ENCODE measurements at places on chromosomes 5 and 9.

- DNase-seq: peak; percentile 75
These were observed 1.7 kb upstream of the NTMT1 start for GRCh38 chr9:129624168-129624759.

DNA sequence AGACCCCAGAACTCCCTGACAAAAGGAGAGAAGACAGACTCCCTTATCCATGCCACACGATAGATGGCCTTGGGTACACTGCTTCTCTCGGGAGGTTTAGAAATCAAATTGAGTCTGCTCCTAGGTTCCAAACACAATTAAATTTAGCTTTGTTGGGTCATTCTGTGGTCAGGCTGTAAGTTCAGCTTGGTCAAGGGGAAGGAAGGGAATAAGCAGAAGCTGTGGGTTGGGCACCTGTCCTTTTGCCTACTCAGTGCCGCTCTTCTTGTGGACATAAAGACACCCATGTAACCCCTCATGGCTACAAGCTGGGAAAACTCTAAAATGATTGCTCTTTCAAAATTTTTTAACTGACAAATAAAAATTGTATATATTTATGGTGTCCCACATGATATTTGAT lies 19.1 kb upstream of the AK3 start:
- DNase-seq: no peak

DNA sequence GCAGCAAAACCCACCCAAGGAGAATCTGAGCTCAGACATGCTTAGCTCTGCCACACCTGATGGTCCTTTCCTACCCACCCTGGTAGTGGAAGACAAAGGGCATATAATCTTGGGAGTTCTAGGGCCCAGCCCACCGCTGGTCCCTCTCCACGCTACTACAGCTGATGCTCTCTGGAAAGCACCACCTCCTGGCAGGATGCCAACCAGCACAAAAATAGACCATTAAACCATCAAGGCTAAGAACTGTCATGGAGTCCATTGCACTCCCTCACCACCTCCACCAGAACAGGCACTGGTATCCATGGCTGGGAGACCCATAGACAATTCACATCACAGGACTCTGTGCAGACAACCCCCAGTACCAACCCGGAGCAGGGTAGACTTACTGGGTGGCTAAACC lies 111.0 kb upstream of the IL7R start:
- no peak for DNase-seq

- DNase-seq: no peak
These were observed 463.0 kb downstream of the CETN3 start for GRCh38 chr5:89946508-89946907.

GRCh38 chr5:139017624-139018023 lies 142.5 kb upstream of the LRRTM2 start:
- DNase-seq: no peak

- no peak for DNase-seq
These were observed 59.0 kb downstream of the OR2K2 start for GRCh38 chr9:111271047-111271446.

GRCh38 chr5:423233-423565 lies 19.8 kb upstream of the EXOC3 start:
- DNase-seq: no peak

- no peak for DNase-seq
These were observed 179.6 kb upstream of the MPDZ start for GRCh38 chr9:13459071-13459470.

DNA sequence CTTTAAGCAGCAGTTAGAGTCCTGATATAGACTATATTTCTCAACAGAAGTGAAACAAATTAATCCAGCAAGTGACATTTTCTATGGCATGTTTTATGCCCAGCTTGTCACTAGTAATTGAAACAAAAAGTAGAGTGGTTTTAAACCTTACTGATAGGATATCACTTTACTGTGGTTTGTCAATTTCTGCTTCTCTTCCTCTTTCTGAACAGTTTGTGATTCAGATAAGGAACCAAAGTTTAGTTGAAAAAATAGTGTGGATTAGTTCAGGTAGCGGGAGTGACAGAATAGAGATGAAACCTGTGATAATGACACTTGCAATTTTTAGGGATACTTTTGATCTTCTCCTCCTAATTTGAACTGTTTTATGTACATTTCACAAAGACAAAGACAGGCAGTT lies 485.7 kb upstream of the EDIL3 start:
- no peak for DNase-seq

DNA sequence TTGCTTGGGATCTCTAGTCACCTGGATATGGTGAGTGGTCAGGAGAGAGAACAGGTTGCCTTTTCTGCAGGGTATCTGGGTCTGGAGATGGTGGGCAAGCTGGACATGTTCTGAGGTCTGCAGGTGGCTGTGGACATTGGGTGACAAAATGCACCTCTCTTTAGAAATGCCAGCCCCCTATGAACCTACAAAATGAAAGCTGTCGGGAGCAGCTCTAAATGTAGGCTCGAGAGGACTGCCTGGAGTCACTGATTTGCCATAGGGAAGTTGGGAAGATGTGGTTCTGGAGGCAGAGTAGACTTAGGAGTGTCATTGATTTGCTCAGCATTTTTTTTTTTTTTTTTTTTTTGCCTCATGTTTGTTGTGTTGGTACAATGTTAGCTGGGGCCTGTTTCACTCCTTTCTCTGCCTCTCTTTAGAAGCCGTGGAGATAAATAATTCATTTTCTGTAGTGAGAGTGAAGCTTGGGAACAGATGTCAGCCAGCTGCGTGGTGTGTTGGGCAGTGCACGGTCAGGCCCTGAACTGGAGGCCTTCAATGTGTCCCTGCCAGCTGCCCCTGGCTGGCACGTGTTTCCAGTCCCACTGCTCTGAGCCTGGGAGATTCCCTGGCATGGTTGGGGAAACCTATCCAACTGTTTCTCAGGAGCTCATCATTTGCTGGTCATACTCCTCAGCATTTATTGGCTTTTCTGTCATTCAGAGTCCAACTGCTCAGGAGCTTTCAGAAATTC lies 5.4 kb downstream of the RGS3 start:
- no peak for DNase-seq

- DNase-seq: no peak
These were observed 322.1 kb downstream of the ARHGEF28 start for GRCh38 chr5:73947906-73948640.

GRCh38 chr5:158727136-158727535 lies 372.6 kb downstream of the EBF1 start:
- DNase-seq: no peak

GRCh38 chr5:139795074-139796001 lies at the start of gene PSD2:
TSS of gene PSD2 (plus strand) at chr5:139795808. CDS start at chr5:139809441, 13,633 bp downstream.
- peak; percentile 8 for DNase-seq

GRCh38 chr5:169554251-169554650 lies 29.3 kb upstream of the SPDL1 start:
- DNase-seq: no peak

DNA sequence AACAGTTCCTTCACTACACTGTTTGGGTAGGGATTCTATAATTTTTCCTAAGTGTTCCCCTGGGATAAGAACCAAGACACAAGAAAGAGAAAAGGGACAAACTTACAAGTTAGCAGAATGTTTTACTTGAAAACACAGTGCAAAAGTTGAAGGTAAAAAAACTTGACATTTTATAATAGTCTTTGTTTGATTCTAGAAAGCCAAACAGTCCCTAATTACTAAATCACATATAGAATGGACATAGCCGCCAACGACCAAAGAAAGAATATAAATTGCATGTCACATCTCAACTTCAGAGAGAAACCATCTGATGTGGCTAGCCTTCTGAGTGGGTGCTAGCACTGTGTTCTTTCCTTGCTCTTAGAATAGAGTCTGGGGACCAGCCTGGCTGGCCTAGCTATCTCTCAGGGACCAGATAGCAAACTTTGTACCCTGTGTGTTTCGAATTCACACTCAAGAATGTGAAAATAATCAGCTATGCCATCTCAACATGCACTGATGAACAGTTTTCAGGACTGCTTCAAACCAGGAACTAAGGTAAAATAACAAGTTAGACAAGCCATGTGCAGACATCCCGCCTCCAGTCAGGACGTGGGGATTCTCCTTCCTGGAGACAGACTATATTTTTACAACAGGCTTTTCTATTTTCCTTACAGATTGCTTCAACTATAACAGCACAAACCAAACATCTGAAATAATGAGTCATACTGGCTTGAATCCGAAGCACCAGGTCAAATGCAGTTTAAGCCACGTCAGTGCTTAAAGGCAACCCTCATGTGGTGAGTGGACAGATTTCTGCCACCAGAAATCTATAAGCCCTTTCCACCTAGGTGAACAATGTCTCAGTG lies 53.7 kb downstream of the LHFPL2 start:
- DNase-seq: no peak

DNA sequence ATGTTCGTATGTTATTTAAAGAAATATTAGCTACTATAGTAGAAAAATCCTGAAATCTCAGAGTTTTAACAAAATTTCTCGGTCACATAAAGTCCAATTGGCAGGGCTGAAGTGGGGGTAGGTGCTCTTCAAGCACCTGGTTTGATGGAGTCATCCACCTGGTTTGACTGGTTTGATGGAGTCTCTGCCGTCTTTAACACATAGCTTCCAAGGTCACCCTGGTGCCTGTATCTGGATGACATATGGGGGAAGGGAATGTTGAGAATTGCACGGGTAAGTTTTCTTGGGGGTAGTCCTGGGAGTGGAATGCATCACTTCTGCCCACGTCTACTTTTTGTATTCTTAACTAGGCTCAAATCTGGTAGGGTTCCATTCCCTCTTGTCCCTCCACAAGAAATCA lies 351.2 kb downstream of the SH3GL2 start:
- DNase-seq: no peak

DNA sequence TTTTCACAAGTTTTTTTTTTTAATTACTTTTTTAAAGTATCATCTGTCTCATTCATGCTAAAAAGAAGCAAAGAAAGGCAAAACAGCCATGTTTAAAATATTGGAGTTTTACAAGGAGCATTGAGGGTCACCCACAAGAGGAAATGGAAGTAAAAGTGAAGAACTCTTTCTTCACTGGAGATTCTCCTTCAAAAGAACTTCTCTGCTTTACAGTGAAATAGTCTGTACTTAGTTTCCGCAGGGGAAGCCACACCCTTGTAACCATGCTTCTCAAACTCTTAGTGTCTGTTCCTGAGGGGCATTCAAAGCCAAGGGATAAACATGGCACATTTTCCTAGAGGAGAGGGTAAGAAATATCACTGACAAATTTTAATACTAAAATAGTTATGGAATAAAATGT lies 8.6 kb downstream of the C9orf72 start:
- no peak for DNase-seq

GRCh38 chr9:35729700-35730485 lies 2.1 kb downstream of the TLN1 start:
- DNase-seq: peak; percentile 56

DNA sequence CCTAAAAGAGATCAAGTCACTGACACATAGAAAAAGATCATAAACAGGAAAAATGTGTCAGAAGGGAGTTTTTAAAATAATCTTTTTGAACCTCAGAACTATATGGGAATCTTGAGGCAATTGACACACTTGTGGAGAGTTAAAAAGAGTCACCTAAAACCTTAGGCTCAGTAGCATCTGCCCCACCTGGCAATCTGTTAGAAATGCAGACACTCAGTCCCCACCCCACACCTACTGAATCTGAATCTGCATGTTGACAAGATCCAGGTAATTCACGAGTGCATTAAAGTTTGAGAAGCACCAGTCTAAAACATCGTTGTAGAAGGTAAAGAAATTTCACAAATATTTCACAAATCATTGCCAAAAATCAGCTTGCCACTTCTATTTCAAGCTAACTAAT lies 388.3 kb downstream of the NR2F1-AS1 start:
- no peak for DNase-seq

DNA sequence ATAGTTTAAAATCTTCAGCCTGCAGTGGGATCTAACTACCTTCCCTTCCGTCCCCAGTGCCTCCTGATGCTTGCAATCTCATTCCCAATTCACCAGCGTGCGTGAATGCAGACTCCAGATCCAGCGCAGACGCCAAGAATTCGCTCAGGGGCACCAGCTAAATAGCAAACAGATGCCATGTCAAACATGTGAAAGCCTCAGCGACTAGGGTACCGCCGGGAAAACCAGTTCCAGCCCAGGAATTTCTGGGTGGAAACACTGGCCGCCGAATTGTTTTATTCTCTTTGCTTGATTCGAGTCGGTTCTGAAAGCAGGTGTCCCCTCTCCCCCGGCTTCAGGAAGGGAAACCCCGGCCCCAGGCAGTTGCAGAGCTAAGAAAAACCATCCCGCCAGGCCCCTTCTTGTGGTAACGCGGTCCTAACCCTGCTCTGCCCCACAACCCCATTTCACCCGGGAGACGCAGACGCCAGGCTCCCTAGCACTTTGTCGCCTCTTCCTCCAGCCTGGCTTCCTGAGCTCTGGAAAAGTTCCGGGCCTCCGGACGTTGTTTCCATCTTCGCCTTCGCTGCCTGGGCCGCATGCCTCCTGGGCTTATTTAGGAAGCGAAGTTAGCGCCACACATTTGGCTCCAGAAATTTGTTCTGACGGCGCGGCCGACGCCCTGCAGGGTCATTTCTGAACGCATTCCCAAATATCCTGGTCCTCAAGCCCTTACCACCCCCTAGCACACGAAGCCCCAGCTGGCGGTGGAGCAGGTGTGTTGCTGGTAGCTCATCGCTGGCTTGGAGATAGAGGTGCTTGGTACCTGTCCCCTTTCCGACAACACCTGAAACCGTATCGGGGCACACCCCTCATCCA lies 665 bp upstream of the LVRN start:
- no peak for DNase-seq

DNA sequence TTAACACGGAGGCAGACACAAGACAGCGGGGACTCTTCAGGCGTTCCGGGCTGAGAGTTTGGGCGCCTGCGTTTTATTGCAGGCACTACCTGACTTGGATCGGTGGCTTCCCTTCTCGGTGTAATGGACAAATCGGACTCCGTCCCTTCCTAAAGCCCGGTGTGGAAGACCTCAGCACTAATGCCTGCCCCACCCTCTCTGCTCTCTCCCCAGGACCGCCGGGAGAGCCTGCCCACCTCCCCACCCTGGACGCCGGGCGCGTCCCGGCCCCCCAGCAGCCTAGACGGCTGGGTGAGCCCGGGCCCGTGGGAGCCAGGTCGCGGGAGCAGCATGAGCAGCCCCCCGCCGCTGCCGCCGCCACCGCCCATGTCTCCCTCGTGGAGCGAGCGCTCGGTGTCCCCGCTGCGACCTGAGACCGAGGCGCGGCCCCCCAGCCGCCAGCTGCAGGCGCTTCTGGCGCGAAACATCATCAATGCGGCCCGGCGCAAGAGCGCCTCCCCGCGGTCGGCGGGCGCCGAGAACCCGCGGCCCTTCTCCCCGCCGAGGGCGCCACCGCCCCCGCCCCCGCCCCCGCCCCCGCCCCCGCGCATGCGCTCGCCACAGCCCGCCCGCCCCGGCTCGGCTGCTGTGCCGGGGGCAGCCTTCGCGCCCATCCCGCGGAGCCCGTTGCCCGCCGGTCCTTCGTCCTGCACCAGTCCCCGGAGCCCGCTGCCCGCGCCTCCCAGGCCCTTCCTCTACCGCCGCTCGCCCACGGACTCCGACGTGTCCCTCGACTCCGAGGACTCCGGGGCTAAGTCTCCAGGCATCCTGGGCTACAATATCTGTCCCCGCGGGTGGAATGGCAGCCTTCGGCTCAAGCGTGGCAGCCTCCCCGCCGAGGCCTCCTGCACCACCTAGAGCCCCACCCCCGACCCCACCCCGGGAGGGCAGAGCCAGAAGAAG lies 4.6 kb upstream of the MYOZ3 start:
- DNase-seq: peak; percentile 87

GRCh38 chr9:93133681-93134014 lies 403 bp downstream of the NINJ1 start:
- DNase-seq: no peak

GRCh38 chr5:87151547-87151946 lies 116.1 kb upstream of the RASA1 start:
- DNase-seq: no peak
